ENCODE measurements at places on chromosomes 5 and 9.

DNA sequence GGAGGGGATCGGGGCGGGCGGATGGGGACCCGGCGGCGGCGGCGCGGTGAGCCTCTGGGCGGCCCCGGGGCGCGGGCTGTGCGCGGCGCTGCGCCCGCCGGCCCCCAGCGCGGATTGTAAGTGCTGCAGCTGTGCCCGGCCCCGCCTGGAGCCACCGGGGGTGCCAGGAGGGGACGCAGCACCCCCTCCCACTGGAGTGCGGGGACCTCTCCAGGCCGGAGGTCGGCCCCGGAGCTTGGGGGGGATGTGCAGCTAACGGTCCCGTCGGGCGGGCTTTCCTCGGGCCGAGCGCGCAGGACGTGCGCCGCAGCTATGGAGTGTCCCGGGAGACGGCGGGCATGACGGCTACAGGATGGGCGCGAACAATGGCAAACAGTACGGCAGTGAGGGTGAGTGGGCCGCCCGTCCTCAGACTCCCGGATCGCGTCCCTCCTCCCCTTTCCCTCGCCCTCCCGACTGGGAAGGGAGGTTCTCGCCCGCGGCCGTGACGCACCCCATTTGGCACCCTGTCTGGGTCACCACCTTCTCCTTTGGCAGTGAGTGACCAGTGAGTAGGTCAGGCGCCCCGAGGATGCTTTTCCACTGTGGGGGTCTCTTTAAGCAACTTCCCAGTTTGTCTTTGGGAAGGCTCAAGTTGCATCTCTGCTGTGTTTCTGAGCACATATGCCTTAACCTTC, 483 bp downstream of the FBXL7 start:
- H3K27ac ChIP-seq: peak overlapping the region; percentile 6
- H3K4me3 ChIP-seq: peak overlapping the region; percentile 92
- H3K4me1 ChIP-seq: no peaks in the 10 kb centered on the region
- peak; percentile 55 for DNase-seq

GRCh38 chr9:2984491-2984890, 140.6 kb upstream of the PUM3 start:
- no peaks in the 10 kb centered on the region for H3K36me3 ChIP-seq
- no peak for DNase-seq
- peaks cover 6% of the 10 kb centered on the region for H3K27me3 ChIP-seq
- no peak overlapping the region for H3K4me3 ChIP-seq
- no peaks in the 10 kb centered on the region for H3K4me1 ChIP-seq

DNA sequence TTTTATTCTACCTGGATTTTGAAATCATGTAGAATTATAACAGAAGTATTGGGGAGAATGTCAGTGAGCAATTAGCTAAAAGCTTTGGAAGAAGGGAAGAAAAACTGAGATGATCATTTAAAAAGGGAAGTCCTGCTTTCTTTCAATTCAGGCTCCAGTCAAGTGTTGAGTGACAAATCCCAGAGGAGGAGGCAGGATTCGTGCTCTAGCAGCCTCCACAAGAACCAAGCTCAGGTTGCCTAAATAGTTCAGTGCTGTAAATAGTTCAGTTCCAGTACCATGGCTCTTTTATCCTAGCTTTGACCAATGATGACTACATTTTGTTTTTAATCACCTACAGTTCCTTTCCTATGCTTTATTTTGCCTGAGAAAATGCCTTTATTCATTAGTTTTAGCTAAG, 204.9 kb upstream of the NREP start:
- H3K4me3 ChIP-seq: no peak overlapping the region
- H3K36me3 ChIP-seq: no peaks in the 10 kb centered on the region
- H3K27me3 ChIP-seq: no peaks in the 10 kb centered on the region

DNA sequence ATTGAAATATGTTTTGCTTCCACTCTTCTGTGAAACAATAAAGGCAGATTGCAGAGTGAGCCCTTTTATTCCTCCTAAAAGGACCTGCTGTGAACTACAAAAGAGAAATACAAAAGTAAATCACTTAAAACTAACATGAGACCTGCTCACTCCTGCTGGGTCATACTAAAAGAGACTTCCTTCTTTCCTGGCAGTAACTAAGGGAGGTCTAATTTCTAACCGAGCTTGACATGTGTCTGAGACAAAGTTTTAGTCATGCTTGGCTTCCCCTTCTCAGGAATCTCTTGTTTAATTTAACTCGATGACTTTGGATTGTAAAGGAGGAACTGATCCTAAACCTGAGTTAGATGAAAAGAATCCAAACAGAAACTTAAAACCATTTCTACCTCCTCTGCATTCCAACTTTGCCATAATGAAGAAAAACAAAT, 86.4 kb upstream of the CDH6 start:
- H3K36me3 ChIP-seq: no peaks in the 10 kb centered on the region
- peak; percentile 25 for DNase-seq
- no peak overlapping the region for H3K27ac ChIP-seq
- H3K27me3 ChIP-seq: no peaks in the 10 kb centered on the region

GRCh38 chr9:113632776-113633590, 169.5 kb downstream of the RGS3 start:
- H3K4me1 ChIP-seq: peaks cover 44% of the 10 kb centered on the region
- no peaks in the 10 kb centered on the region for H3K27me3 ChIP-seq
- no peak overlapping the region for H3K27ac ChIP-seq
- peak; percentile 46 for DNase-seq

DNA sequence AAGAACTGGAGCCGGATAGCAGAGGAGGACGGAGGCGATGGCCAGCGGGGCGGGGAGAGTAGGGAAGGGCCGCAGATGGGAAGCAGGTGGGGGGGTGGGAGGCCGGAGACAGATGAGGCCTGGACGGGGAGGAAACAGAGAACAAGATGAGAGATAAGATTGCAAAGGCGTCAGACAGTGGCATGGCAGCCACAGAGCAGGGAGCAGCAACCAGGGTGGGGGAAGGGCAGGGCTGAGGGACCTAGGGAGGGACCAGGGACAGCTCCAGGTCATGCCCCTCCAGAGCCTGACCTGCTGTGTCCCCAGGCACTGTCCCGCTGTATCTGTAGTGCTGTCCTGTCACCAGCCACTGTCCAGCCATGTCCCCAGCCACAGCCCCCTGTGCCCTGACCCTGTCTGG, 49.6 kb upstream of the LMX1B start:
- no peak overlapping the region for H3K27ac ChIP-seq
- H3K27me3 ChIP-seq: peaks cover 70% of the 10 kb centered on the region
- no peaks in the 10 kb centered on the region for H3K4me1 ChIP-seq
- no peaks in the 10 kb centered on the region for H3K36me3 ChIP-seq

GRCh38 chr9:99962680-99963261, 56.3 kb downstream of the STX17 start:
- no peaks in the 10 kb centered on the region for H3K27me3 ChIP-seq
- H3K4me1 ChIP-seq: peaks cover 21% of the 10 kb centered on the region
- H3K27ac ChIP-seq: no peak overlapping the region
- peaks cover 7% of the 10 kb centered on the region for H3K36me3 ChIP-seq
- H3K4me3 ChIP-seq: no peak overlapping the region
- DNase-seq: peak; percentile 2

GRCh38 chr5:90598293-90598692, 39.7 kb downstream of the ADGRV1 start:
- H3K4me1 ChIP-seq: no peaks in the 10 kb centered on the region
- H3K27me3 ChIP-seq: no peaks in the 10 kb centered on the region
- H3K4me3 ChIP-seq: no peak overlapping the region
- DNase-seq: peak; percentile 12
- no peaks in the 10 kb centered on the region for H3K36me3 ChIP-seq

- peaks cover 3% of the 10 kb centered on the region for H3K4me1 ChIP-seq
- peak; percentile 86 for DNase-seq
- no peaks in the 10 kb centered on the region for H3K36me3 ChIP-seq
- H3K27me3 ChIP-seq: no peaks in the 10 kb centered on the region
- no peak overlapping the region for H3K27ac ChIP-seq
Observed at GRCh38 chr5:10595672-10596309, 31.9 kb downstream of the ANKRD33B start.

DNA sequence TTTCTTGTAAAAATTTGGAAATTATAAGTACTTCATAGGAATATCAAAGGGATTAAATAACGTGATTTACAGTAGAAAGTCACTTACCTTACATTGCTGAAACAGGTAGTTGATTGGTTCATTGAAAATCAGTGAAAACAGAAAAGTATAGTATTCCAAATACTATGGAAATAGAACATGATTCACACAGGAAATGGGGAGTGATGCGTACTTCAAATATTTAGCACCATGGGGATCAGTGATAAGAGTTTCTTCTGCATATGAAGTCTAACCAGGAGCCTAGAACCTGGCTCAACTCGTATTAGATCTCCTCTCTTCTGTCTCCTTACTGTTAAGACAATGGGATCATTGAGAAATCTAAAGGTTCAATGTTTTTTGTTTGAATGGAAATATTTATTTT, 133.3 kb downstream of the FAM174A start:
- H3K4me3 ChIP-seq: no peak overlapping the region
- no peaks in the 10 kb centered on the region for H3K4me1 ChIP-seq
- H3K27ac ChIP-seq: no peak overlapping the region

DNA sequence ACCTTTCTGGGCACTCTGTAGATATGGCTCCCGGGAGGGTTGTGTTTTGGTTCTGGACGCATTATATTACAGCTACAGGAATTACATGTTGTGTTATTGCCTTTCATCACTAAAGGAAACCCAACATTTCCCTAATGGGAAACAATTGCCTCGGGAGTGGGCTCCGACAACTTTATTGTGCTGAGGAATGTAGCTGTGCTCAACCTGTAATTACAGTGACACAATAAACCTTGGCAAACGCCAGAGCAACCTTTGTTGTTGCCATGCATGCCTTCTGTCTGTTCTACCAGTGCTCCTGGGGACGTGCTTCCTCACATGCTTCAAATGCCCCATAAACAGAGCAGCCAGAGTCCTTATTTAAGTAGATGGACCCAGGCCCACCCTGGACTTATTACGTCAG, 182.4 kb downstream of the DIRAS2 start:
- DNase-seq: no peak
- H3K4me3 ChIP-seq: no peak overlapping the region
- no peaks in the 10 kb centered on the region for H3K36me3 ChIP-seq
- H3K4me1 ChIP-seq: no peaks in the 10 kb centered on the region
- no peaks in the 10 kb centered on the region for H3K27me3 ChIP-seq

GRCh38 chr5:172834415-172835289, 601 bp downstream of the ERGIC1 start:
- peak; percentile 43 for DNase-seq
- no peaks in the 10 kb centered on the region for H3K27me3 ChIP-seq
- H3K36me3 ChIP-seq: no peaks in the 10 kb centered on the region
- peak overlapping the region; percentile 76 for H3K27ac ChIP-seq
- peak overlapping the region; percentile 88 for H3K4me3 ChIP-seq

- no peak overlapping the region for H3K27ac ChIP-seq
- no peak for DNase-seq
- no peak overlapping the region for H3K4me3 ChIP-seq
- no peaks in the 10 kb centered on the region for H3K27me3 ChIP-seq
Observed at GRCh38 chr5:138651058-138651766, 76.0 kb upstream of the HSPA9 start.

DNA sequence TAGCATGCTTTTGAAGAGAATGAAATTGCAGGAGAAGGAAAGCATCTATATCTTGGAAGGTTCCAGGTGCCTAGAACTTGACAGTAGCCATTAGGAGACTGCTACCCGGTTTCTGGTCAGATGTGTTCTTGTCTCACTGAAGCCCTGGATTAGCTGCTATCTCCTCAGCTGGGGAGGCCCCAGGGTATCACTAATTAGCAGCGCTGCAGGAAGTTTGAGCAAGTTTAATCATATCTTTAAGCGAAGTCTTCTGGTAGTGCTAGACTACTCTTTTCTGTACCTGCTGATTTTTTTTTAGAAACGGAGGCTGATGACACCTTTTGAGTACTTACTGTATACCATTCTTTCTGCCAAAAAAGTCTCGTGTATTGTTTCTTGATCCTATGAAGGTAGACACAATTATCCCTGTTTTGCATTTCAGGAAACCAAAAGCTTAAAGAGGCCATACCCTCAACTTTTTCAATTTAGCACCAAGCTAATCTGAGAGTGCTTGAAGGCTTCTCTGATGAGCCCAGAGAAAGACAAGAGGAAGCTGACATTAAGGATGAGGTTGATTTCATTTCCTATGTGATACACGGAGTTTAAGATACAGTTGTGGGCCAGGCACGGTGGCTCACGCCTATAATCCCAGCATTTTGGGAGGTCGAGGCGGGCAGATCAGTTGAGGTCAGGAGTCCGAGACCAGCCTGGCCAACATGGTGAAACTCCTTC, 201.3 kb downstream of the ARHGAP26 start:
- H3K36me3 ChIP-seq: no peaks in the 10 kb centered on the region
- no peak overlapping the region for H3K4me3 ChIP-seq
- peaks cover 8% of the 10 kb centered on the region for H3K4me1 ChIP-seq

GRCh38 chr5:148827723-148828122, 1.3 kb downstream of the ADRB2 start:
- peaks cover 39% of the 10 kb centered on the region for H3K4me1 ChIP-seq
- DNase-seq: no peak

- peaks cover 41% of the 10 kb centered on the region for H3K36me3 ChIP-seq
- H3K27me3 ChIP-seq: no peaks in the 10 kb centered on the region
- H3K4me3 ChIP-seq: no peak overlapping the region
- DNase-seq: peak; percentile 21
- no peak overlapping the region for H3K27ac ChIP-seq
Observed at GRCh38 chr5:142143878-142144277, 35.3 kb downstream of the NDFIP1 start.

- no peak for DNase-seq
- no peaks in the 10 kb centered on the region for H3K36me3 ChIP-seq
- no peak overlapping the region for H3K27ac ChIP-seq
- H3K4me1 ChIP-seq: peaks cover 4% of the 10 kb centered on the region
Observed at GRCh38 chr5:92308679-92309078, 925.6 kb upstream of the ARRDC3 start.

GRCh38 chr5:18507114-18507513, 872.9 kb downstream of the TAF11L14 start:
- H3K36me3 ChIP-seq: no peaks in the 10 kb centered on the region
- no peaks in the 10 kb centered on the region for H3K27me3 ChIP-seq
- no peak overlapping the region for H3K27ac ChIP-seq

DNA sequence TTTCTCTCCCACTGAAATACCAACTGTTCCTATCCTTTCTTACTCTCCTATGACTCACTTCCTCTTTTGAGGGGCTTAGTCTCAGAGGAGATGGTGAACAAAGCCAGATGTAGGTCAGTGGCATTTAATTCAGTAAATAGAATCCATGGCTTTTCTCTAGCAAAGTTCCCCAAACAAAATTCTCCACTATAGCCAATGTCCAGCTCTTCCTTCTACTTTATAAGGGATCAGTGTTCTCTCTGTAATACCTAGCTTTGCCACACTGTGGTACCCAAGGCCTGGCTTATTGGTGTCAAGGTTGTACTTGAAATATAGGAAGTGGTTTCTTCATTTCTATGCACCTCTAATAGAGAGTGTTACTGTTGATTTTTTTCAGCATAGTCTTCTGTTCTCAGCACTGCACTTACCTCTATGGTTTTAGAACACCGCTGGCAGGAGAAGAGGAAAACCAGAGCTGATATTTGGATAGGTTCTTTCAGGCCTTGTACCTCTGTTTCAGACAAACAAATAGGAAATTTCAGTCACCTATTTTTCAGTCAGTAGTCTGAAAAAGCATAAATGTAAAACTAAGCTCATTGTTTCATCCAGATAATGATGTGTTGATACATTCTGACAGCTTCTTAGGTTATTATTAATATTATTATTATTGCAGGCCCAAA, 40.6 kb upstream of the ITGA2 start:
- no peak overlapping the region for H3K4me3 ChIP-seq
- H3K27me3 ChIP-seq: no peaks in the 10 kb centered on the region
- peak; percentile 89 for DNase-seq
- no peaks in the 10 kb centered on the region for H3K36me3 ChIP-seq
- peaks cover 9% of the 10 kb centered on the region for H3K4me1 ChIP-seq
